ENCODE measurements at places on chromosomes 6 and 20.

- DNase-seq, result no peak
These were observed 195.2 kb downstream of the LRFN2 start for GRCh38 chr6:40391851-40392517.

DNA sequence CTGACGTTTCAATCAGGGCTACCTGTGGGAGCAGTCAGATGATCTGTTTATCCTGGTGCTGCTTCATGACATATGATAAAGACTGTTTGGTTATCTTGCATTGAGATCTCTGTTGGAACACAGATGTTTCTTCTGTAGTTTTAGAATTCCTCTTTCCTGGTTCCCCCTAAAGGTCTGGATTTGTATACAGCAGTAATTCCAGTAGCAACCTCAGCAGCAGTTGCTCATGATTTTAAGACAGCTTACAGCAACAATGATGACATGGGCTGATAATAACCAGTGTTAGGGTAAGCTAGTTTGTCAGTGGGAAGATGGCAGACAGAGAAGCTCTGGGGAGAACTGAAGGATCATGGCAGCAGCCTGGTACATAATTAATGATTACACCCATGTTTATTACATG is 439.4 kb downstream of the PHF3 start:
- DNase-seq, result no peak

- no peak for DNase-seq
These were observed 50.6 kb upstream of the SLC32A1 start for GRCh38 chr20:38673725-38674091.

GRCh38 chr6:21610341-21610740 is 16.8 kb downstream of the SOX4 start:
- no peak for DNase-seq

DNA sequence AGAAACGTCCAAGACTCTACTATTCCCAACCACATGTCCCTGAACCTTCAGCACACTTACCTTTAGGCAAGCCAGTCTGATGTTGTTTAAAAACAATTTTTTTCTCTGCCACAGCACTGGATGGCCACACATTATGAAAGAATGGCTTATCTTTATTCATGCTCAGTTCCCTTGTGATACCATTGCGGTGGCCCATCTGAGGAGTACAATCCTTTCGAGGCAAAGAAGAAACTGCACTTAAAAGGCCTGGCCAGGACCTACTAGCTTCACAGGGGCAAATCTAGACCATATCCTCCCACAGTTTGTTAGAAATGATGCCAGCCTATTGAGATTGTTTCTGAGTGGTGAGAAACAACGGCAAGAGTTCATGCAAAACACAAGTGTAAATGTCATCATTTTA is 88.4 kb upstream of the PLEKHG1 start:
- DNase-seq, result no peak

DNA sequence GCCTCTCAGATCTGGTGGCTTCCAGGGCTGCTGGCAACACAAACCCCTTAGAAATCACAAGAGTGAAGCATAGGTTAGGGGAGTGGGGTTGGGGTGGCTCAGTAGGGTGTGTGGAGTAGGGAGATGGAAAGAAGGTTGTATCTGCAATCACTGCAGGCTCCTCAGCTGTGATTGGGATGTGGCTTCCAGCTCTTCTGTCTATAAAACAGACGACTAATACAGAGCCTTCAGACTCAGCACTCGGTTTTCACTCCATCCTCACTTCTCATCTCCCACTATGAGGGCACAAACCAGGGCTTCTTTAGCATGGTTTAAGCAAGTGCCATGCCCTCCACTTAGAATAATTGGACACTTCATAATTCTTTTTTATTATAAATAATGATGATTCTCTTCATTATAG is 46.4 kb upstream of the CAP2 start:
- no peak for DNase-seq

DNA sequence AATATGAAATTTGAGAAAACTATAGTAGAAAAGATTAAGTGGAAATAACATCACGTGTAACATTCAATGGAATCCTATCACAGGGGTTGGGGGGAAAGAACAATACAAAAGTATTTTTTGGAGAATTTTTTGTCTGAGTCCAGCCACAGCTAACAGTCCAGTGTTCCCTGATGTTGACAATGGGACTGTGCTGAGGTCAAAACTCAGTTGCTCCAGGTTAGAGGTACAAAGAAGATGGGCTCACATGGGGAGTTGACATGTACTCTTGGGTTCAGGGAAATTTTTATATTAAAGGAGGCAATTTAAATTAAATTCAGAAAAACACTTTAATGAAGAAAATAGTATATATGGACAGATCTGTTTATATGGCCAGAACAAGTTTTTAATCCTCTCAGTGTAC is 995 bp downstream of the MYCT1 start:
- no peak for DNase-seq

DNA sequence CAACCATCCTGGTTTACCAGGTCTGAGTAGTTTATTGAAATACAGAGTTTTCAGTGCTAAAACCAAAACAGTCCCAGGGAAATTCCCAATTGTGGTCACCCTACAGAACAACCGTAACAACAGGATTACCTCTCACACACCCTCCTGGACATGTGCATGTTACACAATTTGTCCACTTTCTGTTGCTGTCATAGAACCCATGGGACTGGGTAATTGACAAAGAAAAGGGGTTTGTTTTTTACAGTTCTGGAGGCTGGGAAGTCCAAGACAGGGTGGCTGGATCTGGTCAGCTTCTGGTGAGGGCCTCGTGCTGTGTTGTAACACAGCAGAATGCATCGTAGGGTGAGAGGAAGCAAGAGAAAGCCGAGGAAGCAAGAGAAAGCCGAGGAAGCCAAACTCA is 9.1 kb upstream of the ADA start:
- no peak for DNase-seq

GRCh38 chr20:3808544-3808943 is 11.8 kb upstream of the AP5S1 start:
- DNase-seq, result no peak

- DNase-seq, result no peak
These were observed 10.2 kb downstream of the PKIB start for GRCh38 chr6:122620428-122620827.

All from skin of body (tissue), 3 donors.